ENCODE measurements at places on chromosomes 13 and 19.

GRCh38 chr13:50845211-50845610 is 1.7 kb upstream of the DLEU7 start:
- no peak for DNase-seq

- DNase-seq, result no peak
These were observed 30.5 kb downstream of the ZNF701 start for GRCh38 chr19:52600639-52601024.

DNA sequence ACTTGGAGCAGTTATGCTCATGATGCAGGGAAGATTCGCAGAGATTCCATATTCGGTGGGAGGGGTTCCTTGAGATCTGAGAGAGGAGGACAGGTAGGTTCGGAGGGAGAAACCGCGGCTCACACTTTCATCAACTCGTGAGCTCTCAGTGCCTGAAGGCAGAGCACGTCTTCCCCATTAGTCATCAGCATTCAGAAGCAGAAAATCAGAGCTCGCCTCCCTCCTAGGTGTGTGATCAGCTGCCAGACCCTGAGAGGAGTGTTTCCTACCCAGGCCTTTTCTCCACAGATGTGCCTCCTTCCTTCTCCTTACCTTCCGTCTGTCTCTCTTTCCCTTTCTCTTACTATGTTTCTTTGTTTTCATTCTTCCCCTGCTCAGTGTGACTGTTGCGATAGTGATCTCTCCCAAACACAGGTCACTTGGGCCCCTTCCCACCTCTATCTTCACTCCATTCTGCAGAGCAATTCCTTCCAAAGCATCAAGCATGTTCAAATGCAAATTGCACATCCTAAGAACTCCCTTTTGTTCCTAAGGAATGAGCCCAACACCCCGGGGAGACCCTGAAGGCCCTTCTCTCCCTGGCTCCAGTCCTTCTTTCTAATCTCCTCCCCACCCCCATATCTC is 389.5 kb downstream of the UQCRFS1 start:
- DNase-seq, result no peak

DNA sequence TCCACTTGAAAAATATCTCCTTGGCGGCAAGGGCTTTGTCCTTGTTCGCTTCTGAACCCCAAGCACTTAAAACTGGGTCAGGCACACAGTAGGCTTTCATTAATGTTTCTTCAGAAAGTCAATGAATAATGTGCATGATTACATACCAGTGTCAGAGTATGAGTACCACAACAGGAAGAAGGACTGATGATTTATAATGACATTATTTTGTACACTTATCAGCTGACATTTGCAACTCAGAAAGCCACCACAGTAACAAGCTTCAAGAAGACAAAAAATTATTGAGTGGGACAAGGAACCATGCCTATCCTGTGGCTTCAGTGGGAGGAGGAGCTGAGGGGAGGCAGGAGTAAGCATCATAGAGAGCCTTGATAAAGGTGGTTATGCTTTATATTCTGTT is 10.0 kb downstream of the POLR1D start:
- DNase-seq, result no peak

GRCh38 chr19:55902080-55902751 is 29.9 kb downstream of the NLRP13 start:
- no peak for DNase-seq

DNA sequence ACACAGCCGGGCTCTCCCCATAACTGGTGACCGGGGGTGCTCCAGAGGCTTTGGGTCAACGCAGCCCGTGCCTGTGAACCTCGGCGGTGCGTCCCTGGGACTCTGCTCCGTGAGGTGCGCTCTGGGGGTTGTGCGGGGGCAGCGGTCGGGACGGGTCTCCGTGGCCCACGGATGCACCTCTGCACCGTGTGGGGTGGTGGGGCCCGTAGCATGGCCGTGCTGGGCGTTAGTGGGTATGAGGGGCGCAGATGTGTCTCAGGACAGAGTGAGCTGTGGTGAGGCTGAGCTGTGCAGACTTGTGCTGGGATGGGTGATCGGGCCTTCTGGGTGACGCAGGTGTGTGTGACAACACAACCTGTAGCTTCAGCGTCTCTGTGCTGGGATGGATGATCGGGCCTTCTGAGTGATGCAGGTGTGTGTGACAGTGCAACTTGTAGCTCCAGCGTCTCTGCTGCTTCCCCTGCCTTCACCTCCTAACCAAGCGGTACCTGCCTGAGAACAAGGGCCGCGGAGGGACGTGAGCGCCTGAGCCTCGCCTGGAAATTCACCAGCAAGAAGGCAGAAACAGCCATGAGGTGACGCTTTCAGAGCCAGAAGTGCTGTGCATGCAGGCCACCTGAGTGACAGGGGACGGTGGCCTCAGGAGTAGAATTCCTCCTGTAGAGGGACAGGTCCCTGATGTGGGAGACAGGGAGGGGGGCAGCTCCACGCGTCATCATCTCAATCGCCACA is 599 bp downstream of the ZNF331 start:
- DNase-seq, result no peak

DNA sequence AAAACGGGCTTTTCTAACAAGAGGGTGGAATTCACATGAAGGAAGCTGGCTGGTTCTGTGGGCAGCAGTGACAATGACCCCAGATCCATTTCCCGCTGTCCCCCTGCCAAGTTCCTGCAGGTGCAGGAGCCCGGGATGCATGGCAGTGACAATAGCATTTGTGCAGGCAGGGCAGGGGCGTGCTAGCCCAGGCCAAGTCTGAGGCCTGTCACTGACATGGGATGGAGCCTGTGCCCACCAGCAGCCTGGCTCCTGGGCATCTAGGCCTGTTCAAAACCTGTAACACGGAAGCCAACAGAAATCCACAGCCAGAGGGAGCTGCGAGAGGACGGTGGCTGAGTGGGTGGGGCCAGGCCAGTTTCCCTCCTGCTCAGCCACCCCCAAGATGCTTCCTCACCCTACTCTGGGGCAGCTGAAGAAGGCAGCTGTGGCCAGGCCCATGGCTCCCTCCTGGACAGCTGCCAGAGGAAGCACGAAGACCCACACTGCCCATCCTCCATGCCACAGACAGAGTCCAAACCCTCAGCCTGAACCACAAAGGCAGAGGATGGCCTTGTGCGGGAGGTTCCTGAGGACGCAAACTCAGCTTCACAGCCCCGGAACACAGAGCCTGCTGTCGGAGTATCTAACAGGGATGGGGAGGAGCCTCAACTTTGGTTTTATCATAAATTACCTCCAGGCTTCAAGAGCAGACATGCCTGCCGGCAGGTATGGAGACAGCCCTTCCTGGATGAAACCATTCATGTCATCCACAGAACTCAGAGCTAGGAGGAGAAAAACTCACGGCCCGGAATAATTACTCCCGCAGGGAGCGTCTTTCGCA is 74.0 kb downstream of the CEBPG start:
- DNase-seq, result no peak

GRCh38 chr13:76822698-76823267 is 63.4 kb downstream of the KCTD12 start:
- DNase-seq, result no peak

All from stimulated activated CD4-positive, alpha-beta T cell treated with anti-CD3 and anti-CD28 coated beads, Interleukin-2, amount 100 ng/mL, for 24 hours (primary cell).